ENCODE measurements at places on chromosomes 7 and 10.

- DNase-seq: no peak
Observed at GRCh38 chr7:149282331-149282655, 20.3 kb downstream of the ZNF783 start.

GRCh38 chr10:94361171-94361794, 1.5 kb downstream of the NOC3L start:
- DNase-seq: no peak

DNA sequence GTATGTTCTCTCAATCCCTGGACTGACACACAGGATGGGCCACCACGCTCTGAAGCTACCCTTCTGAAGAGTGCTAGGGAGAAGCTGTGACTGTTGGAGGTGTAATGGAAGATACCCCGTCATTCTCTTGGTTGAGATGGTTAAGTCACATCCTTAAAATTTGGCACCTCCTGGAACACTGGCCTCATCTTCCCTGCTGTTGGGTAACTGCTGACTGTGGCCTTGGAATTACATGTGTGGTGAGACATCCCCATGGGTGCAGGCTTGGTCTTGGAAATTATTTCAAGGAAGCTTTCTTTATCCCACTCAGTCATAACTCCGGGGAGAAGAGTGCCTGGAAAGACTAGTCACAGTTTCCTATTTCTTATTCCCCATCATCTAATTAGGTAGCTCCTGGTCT, 62.0 kb downstream of the LRMDA start:
- DNase-seq: no peak

GRCh38 chr7:20598459-20599309, 16.8 kb upstream of the ABCB5 start:
- DNase-seq: peak; percentile 24

- no peak for DNase-seq
Observed at GRCh38 chr7:133961724-133962123, 165.4 kb upstream of the LRGUK start.

DNA sequence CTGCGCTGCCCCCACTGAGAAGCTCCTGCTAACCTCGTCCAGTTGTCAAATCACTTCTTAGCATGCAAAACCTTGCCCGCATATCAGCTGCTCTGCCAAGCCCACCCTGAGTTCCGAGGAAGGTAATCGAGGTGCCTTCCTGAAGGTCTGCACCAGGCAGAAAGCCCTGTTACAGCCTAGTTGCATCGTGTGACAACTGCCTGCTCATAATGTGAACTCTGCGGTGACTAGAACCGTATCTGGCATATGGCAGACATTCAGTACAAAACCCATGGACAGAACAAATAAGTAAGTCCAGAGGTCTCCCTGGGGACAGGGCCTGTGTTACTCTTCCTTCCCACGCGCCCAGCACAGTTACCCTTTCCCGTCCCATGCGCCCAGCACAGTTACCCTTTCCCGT, 394.3 kb downstream of the DNAJB6 start:
- DNase-seq: no peak

- DNase-seq: no peak
Observed at GRCh38 chr7:19105546-19105945, 11.9 kb downstream of the TWIST1 start.

DNA sequence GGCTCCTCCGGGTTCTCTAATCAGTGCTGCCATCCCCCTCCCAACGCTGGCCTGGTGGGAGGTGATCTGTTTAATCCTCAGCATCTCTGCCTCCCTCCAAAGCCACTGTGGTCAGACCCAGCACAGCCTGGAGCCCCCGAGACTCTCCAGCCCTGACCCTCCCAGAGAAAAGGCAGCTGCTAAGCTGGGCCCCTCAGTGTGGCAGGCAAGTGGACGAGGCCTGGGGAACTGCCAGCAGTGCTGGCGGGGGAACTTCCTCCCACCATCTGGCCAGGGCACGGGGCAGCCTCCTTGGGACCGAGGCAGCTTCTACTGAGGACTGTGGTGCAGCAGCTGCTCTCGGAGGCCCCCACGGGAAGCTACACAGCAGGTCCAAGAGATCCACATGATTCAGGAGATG, 51.1 kb downstream of the DPYSL4 start:
- DNase-seq: no peak

GRCh38 chr7:129188892-129189660, 643 bp downstream of the SMO start:
- DNase-seq: no peak

- DNase-seq: no peak
Observed at GRCh38 chr10:131979821-131980270, 1.9 kb downstream of the BNIP3 start.

DNA sequence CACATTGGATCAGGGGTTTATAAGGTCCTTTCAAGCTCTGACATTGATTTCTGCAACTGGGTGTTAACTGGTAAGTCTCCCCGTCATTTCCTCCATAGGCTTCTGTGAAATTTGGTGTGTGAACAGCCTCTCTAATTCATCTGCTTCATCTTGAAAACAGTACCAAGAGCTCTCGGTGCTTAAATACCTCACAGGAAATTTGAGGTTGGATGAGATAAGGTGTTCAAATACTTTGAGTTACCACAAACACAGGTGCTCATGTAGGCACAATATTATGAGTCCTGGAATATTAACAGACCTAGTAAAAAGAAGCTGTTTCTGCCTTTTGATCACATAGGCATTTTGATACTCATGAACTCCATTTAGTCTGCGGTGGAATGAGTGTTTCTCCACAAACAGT, 85.2 kb downstream of the RTKN2 start:
- peak; percentile 28 for DNase-seq

DNA sequence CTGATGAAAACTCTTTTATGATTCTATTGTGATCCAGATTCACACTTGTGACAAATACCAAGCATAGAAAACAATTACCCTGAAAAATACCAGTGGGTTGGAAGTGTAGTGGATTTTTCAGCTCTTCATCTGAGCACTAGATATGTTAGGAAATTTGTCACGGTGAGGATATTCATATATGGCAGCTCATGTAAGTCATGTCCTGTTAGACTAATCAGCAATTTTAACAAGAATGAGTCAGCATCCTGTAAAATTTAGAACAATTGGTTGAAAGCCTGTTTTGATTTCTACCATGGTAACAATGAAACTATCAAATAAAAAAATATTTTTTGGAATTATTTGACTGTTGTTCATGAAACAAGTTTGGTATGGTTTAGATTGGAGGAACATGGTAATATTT, 334.3 kb downstream of the CACNA2D1 start:
- DNase-seq: no peak

GRCh38 chr7:1952169-1952760, 280.5 kb downstream of the MAD1L1 start:
- no peak for DNase-seq

GRCh38 chr10:69892816-69893215, 91.1 kb downstream of the COL13A1 start:
- no peak for DNase-seq

GRCh38 chr10:103793920-103794883, 61.2 kb downstream of the SH3PXD2A start:
- no peak for DNase-seq

DNA sequence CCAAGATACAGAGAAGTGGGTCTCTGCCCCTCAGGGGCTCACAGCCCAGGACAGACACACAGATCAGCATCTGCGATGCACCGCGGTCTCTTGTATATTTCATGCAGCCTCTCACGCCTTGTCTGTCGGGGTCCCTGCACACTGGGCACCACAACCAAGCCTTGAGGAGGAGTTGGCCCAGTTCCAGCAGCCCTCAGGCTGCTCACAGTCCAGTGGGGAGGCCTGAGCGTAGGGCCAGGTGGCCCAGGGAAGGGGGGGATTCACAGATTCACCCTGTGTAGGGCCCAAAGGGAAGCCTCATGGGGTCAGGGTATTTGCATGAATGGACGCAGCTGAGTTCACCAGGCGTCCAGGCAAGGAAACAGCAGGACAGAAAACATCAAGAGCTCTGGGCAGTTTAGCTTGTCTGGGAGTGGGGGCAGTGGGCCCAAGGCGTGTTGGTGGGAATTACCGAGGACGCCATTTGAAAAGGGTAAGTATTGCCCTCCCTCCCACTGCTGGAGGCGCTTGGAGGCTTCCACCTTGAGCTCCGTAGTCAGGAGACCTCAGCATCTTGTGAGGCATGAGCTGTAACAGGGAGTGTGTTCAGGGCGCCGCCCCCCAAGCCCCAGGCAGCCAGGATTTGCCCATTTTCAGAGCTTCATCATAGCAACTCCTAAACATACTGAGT, 129.1 kb upstream of the CHST15 start:
- DNase-seq: no peak

DNA sequence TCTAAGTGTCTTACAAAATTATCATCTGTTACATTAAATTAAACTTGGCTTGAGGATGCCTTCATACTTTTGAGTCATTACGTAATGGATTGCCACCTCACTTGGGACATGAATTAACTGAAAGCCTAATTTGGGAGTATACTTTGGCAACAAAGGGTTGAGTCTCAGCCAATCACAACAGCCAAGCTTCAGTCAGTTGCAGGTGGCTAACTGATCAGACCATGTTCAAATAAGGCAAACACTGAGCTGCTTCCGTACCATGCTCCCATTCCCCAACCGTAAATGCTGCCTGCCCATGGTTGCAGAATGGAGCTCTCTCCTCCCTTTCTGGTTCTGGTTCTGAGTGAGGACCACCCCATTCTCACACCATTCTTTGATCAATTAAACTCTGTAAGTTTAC, 92.9 kb upstream of the STK17A start:
- DNase-seq: no peak

GRCh38 chr7:66409493-66409892, 204.4 kb downstream of the TPST1 start:
- no peak for DNase-seq

GRCh38 chr10:19811540-19811939, 4.7 kb upstream of the PLXDC2 start:
- DNase-seq: no peak

DNA sequence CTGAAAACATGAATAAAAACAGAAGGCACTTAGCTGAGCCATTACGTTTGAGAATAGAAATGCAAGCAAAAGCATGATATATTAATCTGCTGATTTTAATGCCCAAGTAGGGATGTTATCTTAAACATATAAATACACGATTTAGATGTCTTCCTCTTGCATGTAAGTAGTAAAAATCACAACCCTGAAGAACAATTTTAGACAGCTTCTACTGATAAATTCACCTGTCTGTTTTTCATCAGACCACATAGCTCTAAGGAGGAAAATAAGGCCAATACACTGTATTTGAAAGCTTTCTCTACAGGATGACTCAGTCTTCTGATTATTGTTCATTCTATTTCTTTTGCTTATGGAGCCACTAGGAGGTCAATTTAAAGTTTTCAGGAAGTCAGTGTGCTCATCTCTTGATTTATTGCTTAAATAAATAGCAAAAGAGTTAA, 210.9 kb upstream of the CHRM2 start:
- no peak for DNase-seq

DNA sequence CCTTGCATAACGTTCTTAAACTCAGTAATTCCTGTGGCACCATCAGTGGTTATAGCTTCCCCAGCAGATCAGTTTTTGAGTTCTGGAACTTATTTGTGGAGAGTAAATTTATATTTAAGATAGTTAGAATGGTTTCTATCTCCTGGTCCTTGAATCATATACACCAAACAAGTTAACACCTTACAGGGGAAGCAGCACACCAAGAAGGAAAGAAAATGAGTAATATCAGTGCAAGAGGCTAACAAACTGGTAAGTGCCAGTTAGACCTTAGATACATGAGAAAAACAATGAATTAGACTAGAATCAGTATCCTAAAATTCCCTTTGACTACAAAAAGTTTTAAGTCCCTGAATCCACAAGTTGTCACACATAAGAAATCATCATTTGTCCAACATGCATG, 54.2 kb downstream of the ABI1 start:
- no peak for DNase-seq

GRCh38 chr7:43099750-43100149, 12.7 kb upstream of the HECW1 start:
- DNase-seq: no peak

DNA sequence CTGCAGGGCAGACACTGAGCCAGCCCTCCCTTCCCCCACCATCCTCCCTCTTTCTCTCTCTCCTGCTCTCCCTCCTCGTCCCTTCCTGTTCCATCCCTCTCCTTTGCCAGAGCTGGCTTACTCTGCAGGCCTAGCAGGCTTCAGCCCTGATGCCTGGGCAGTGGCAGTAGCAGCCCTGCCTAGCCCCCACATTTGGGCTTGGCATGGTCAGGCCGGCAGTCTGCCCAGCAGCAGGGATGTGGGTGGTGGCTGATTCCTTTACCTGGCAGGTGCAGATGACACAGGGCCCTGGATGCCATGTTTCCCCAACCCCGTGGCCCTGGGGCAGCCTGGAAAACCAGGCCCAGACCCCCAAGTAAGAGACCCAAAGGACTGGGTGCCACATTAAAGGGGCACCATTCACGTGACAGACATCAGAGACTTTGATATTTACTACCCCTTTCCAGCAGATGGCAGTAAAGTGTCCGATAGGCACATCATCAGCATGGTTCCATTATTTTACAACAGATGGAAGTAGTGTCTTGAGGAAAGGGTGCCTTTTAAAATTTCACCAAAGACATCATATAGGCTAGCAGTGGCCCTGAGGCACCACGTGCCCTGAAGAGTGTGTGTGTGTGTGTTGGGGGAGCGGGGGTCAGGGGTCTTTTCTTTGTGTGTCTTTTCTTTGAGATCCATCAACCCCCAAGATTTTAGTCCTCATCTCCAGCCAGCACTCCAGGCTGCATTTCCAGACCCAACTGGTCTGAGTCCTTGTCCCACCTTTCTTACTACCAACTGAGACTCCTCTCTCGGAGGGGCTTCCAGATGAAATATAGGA, 5.9 kb downstream of the KCP start:
- peak; percentile 75 for DNase-seq

DNA sequence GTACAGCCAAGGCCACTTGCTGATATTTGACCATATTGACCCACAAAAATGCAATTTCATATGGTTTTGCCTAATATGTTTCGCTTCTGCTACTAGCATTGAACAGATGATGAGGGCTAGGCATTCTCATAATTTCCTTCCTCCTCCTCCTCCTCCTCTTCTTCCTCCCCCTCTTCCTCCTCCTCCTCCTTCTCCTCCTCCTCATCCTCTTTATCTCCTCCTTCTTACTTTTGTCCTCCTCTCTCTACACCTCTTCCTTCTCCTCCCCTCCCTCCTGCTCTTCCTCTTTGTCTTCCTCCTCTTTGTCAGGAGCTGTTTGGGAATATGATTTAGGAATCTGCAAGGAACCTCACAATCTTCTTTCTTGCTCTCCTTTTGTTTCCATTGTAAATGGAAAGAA, 133.9 kb upstream of the CELF2 start:
- no peak for DNase-seq

- no peak for DNase-seq
Observed at GRCh38 chr10:114172776-114173602, 1.0 kb downstream of the CCDC186 start.

Data from GM19239 (cell line).